ENCODE measurements at places on chromosomes 4 and X.

GRCh38 chrX:109840585-109840984 is 107.5 kb upstream of the ACSL4 start:
- DNase-seq, result peak; percentile 94

- DNase-seq, result no peak
These were observed 18.9 kb upstream of the DUSP9 start for GRCh38 chrX:153628129-153628528.

GRCh38 chr4:951186-951585 is 18.9 kb downstream of the TMEM175 start:
- DNase-seq, result no peak

GRCh38 chr4:60019180-60019579 is 1180.9 kb upstream of the ADGRL3 start:
- DNase-seq, result no peak

DNA sequence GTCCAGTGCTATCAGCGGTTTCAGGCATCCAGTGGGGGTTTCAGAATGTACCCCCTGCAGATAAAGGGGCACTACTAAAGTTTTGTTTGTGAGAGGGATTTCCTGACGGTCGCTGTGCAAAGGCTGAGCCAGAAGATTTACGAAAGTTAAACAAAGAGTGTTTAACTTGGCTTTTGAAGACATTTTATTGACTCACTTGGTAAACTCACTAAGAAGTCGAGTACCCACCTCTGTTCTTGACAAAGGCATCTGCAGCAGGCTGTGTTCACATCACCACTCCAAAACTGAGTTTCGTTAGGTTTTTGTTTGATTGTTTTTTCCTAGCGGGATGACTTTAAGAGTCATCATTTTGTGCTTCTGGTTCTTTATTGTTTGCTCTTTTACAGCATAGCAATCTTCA is 143.9 kb upstream of the TBL1X start:
- DNase-seq, result no peak

GRCh38 chrX:47797084-47797483 is 39.6 kb upstream of the ZNF81 start:
- no peak for DNase-seq

- DNase-seq, result peak; percentile 18
These were observed 34.7 kb downstream of the DLG3 start for GRCh38 chrX:70479247-70479921.

DNA sequence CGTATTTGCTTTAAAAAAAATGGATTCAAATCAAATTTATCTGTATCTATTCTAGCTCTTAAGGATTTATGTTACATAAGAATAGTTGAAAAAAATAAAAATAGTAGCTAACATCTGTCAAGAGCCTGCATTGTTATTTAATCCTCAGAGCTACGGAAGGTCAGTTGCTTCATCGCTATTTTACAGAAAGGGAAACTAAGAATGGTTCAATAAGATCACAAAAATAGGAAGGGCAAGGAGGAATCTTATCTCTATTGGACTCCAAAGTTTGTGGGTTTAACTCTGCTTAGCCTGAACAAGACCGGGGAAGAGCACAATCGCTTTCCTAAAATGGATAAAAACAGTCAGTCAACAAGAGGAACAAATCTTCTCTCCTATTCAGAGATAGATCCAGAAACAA is 270.2 kb upstream of the SMIM31 start:
- DNase-seq, result no peak

DNA sequence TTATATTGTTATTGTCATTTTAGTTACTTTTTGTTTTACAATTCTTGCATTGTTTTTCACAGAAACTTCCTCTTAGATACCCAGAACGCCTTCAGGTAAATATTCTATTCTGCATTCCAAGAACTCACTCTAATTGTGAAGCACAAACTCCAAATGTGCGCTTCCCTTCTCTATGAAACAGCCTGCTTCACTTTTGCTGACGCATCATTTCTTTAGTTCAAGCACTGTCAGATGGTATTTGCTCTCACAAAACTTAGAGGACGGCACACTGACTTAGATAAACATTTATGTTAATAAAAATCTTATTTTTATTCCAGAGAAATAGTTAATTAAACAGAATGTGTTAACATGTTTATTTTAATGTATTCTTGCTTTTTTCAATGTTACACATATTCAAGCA is 3.3 kb downstream of the CSN1S1 start:
- peak; percentile 6 for DNase-seq

DNA sequence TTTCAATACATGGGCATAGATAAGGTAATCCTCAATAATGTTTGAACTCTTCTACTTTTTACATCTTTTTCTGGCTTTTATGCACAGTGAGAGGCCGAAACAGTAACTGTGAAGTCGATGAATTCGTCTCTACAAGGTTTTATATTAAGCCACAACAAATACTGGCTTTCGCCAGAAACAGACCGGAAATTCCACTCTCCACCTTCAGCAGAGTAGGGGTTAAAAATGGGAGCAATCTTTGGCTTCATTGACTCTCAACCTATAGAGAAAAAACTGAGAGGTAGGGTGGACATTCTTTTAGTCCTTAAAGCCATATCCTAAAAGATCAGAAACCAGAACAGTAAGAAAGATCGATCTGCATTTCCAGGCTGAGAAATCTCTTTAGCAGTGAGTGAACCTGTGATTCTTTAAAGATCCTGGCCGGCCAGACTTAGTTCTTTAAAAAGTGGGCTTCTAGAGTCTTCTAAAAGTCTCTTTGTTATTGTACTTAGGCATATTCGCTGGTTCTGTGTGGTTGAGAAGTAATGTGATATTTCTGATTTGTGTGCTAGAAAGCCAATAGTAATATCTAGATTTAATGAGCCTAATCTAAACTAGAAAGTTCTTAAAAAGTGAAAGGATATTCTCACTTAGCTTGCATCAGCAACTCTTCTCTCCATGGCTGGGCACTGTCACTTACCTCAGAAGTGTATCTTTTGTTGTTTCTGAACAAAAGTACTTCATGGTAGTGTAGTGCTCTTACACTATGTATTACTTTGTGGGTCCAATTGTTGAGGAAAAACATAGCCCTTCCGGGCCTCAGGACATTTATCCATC is 2.0 kb downstream of the HSPA4L start:
- DNase-seq, result no peak

DNA sequence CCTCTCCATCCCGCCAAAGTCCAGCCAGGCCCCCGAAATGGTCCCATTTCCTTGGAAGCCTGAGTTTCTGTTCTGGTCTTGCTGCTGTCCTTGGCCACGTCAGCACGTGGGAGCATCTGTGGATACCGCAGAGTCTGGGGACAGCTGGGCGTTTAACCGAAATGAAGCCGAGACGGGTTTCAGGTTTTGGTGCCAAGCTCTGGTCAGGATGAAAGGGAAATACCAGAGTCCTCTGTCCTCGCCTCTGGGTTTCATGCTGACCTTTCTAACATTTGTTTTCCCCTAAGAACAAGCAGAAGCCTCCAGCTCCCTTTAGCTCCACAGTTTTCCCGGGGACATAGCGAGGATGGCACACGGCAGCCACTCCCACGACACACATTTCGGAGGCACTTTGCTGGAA is 19.7 kb downstream of the SHOX start:
- DNase-seq, result no peak

DNA sequence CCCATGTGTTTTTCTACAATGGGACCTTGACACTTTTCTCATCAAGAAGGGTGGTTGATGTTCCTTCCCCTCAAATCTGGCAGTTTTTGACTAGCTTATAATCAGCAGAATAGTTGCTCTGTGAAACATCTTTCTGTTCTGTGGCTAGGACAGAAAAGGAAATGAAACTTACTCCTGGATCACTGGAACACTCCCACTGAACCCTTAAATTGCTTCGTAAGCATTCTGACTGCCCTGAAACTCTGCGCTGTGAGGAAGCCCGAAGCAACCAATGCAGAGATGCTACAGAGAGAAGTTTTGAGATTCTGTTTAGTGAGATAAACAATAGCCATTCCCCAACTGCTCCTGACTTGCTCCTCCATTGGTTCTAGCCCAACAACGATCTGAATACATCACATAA is 602.2 kb downstream of the CENPC start:
- no peak for DNase-seq

Data from H4 (cell line).